ENCODE measurements at places on chromosomes 6 and 20. TPM values are rescaled to one million over a fixed set of nuclear protein-coding genes. Genes with fewer than 3 reads are reported as not detected.

GRCh38 chr20:49697071-49697470 is 16.6 kb downstream of the B4GALT5 start:
- DNase-seq: no peak

- no peak for DNase-seq
Measured at GRCh38 chr6:29035951-29036350, 9.0 kb downstream of the OR2W1 start.

DNA sequence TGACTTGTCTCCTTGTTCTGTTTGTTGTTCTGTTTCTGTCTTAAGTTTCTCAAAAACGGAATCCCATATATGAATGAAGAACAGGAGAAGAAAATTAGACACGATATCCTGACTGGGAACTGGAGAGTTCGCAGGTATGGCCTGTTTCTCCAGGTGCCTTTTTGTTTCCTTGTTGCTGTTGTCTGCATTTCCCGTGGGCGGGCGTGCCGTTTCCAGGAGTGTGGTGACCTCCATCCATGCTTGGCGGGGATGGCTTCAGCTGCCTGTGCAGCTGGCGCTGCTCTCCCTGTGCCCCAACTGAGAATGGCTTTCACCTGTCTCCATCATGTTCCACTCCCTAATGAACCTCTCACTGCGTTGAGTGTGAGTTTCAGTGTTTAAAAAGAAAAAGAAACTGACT is 4.4 kb downstream of the PNLDC1 start:
- DNase-seq: no peak

DNA sequence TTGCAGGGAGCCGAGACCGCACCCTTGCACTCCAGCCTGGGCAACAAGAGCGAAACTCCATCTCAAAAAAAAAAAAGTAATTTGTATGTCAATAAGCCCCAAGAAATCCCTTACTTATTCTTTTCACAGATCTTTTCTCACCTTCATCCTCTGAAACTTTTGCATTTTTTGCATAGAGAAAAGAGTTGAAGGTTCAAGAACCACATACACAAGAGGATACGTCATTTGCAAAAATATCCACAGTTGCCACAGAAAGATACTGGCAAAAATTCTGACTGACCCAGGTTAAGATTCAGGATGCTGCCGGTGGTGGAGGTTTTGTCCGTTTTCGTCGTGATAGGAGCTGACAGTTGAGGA is 94.5 kb downstream of the ZMYND8 start:
- DNase-seq: no peak

GRCh38 chr6:14575961-14576360 is 458.4 kb downstream of the CD83 start:
- DNase-seq: no peak

- DNase-seq: no peak
Measured at GRCh38 chr6:26597821-26598220, 1.1 kb downstream of the ABT1 start.

DNA sequence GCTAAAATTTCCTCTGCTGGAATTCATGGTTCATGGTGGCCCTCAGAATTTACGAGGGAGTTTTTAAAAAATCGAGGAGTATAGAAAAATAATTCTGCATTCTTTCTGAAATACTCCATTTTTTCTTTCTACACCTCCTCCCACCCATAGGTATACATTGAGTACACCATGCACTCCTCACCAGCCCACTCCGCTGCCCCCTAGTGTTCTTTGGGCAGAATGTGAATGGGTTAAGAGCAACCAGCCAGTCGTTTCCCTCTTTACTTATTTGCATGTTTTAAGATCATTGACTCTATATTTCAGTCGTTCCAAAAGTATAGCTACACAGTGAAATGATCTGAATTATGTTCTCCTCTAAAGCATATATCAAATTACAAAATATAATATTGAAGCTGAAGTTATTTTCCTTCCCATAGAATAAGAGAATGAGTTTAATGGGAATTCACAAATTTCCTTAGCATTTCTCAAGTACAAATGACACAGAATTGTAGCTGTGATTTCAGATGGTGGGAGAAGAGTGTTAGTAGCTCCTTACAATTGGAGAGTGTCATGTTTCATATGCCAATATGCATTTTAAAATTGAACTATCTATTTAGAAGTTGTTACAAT is 977.7 kb upstream of the SLC35B3 start:
- no peak for DNase-seq

DNA sequence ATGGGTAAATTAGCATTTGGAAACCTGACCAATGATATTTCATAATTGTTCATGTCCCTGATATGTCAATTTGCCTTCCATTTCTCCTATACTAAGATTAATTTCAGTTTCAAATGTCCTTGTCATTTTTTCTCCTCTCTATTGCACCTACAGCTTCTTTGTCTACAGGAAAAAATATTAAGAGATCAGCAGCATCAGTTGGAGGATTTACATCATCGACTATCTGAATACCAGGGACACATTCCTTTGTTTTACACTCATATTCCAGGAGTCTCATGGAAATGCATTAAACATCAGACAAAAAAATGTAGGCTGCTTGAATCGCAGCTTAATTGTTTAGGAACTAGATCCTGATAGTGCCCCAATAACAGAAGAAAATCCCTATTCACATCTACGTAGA is 188.2 kb downstream of the PRKN start:
- DNase-seq: no peak

- DNase-seq: no peak
Measured at GRCh38 chr6:12312736-12313135, 22.6 kb downstream of the EDN1 start.

Gene STX11
- total RNA-seq: 11.3 TPM

Gene CCDC170
- total RNA-seq: 1.4 TPM

Gene ZNF334
- 1.3 TPM for total RNA-seq

Gene PLG
- total RNA-seq: not detected

Gene SPDEF
- not detected for total RNA-seq
